Liver (tissue), 10 donors: ENCODE measurements at places on chromosomes 3 and 15. TPM values are rescaled to one million over a fixed set of nuclear protein-coding genes. Genes with fewer than 3 reads are reported as not detected.
A peak's percentile ranks its signal among the peaks of the same experiment; 100 is the strongest.

The IQCH gene
- polyA plus RNA-seq: 0.23 TPM

The NANOGP8 gene
- not detected for polyA plus RNA-seq

DNA sequence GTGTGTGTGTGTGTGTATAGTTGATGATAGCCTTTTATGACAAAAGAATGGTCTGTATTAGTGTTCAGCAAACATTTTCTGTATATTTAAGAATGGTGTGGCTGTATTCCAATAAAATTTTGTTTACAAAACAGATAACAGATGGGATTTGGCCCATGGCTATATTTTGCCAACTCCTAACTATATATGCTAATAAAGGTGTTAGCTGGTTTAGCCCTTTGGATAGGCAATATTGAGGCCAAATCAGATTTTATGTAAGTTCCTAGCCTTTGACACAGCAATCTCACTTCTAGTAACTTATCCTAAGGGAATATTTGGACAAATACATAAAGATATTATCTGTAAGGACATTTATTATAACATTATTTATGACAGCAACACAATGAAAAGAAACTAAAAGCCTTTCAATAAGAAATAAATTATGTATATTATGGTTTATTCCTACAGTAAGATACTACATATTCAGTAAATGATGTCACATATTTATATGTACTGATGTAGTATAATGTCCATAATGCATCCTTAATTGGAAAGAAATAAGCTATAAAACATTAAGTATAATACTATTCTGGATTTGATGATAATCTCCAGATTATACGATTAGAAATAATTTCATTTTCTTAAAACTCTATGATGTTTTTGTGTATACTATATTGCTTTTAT lies 264.0 kb downstream of the RBMS3 start:
- H3K4me3 ChIP-seq: no peak overlapping the region
- no peak overlapping the region for H3K27ac ChIP-seq
- no peaks in the 10 kb centered on the region for H3K4me1 ChIP-seq
- H3K27me3 ChIP-seq: no peaks in the 10 kb centered on the region

- H3K4me3 ChIP-seq: no peak overlapping the region
- no peak overlapping the region for H3K27ac ChIP-seq
- H3K36me3 ChIP-seq: no peaks in the 10 kb centered on the region
- no peak for DNase-seq
Observed at GRCh38 chr3:116048991-116049390, 396.3 kb downstream of the LSAMP start.

DNA sequence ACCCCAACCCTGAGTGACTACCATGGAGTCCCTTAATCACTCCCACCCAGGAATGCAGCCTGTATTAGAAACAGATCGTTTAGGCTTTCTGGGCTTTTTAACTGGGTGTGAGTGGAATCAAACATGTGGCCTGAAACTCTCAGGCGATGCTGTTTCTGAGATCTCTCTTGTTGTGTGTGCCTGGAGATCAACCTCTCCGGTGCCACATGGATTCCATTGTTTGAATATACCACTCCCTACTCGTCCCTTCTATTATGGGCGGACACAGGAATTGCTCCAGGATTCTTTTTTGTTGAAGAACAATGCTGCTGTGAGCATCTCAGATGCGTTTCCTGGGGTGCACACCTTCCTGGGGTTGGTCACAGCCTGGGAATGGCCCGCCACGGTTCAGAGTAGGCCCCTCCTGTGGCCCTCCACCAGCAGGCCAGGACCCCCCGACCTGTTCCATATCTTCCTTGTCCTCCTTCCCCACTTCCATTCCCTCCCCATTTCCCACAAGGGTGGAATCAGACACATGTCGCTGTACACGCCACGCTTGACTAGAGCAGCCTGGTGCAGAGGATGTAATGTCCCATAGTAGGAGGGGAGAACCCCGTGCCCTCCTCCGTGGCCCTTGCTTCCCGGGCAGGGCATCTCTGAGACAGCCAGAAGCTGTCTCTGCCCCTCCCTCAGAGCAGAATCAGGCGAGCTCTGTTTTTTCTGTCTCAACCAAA lies 36.4 kb upstream of the PRR23E start:
- no peaks in the 10 kb centered on the region for H3K36me3 ChIP-seq
- H3K27ac ChIP-seq: no peak overlapping the region
- no peaks in the 10 kb centered on the region for H3K4me1 ChIP-seq
- no peak overlapping the region for H3K4me3 ChIP-seq
- no peak for DNase-seq

The ADAMTS9 gene
- 1.3 TPM for polyA plus RNA-seq

DNA sequence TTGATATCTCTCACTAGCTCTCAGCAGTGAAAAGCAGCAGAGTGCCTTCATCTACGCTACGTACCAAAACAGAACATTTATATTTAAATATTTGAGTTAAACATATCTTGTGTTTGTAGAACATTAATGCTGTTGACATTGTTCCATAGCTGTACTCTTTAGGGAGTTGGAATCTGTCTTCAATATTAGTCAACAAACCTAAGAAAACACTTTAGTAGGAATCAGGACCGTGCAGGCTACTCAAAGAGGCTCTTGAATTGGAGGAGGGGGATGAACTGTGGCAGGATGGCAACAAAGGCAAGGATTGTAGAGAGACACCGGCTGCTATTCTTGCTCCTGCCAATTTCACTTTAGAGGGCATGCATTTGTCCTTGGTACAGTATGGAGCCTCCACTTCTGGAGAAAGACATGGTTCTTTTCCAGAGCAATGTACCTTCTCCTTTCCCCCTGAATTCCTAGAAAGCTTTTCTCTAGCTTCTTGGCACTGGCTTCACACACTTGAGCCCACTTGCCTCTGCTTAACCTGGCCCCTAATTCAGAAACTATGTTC lies 265.9 kb downstream of the CD47 start:
- no peak overlapping the region for H3K27ac ChIP-seq
- DNase-seq: no peak
- H3K4me1 ChIP-seq: no peaks in the 10 kb centered on the region
- H3K4me3 ChIP-seq: no peak overlapping the region
- no peaks in the 10 kb centered on the region for H3K27me3 ChIP-seq

DNA sequence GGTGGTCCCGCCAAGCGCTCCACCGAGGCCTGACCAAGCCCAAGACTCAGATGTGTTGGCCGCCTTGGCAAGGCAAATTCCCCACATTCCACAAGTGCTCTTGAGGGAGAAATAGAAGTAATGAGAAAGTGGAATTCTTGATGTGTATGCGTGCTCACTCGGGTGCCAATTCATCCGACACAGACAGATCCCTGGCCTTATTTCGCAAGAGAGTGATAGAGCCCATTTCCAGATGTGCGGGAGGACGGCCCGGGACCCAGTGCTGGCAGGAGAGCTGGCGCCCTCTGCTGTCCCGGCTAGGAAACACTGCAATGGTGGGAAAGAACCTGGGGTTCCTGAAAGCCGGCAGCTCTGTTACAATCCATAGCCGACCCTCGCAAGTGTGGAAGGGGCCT lies 76.0 kb downstream of the HMG20A start:
- no peak overlapping the region for H3K4me3 ChIP-seq
- H3K4me1 ChIP-seq: peaks cover 9% of the 10 kb centered on the region
- H3K27ac ChIP-seq: peak overlapping the region; percentile 50

DNA sequence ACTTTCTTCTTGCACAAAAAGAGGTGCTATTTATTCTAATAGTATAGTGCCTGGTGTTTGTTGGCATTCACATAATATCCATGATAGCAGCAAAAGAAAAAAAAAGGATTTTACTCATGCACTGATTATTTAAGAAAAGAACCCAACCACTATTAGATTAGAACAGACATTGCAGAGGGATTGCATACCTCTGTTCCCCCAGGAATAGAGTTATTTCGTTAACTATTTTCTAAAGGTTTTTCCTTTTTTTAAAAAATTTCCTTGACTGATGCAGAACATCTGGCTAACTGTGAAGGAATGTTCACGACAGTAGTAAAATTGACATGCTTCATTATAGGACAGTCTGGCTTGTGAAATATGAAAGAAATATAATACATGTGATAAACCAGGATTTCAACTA lies 136.6 kb upstream of the PTX3 start:
- no peaks in the 10 kb centered on the region for H3K36me3 ChIP-seq
- H3K4me3 ChIP-seq: no peak overlapping the region
- DNase-seq: no peak

DNA sequence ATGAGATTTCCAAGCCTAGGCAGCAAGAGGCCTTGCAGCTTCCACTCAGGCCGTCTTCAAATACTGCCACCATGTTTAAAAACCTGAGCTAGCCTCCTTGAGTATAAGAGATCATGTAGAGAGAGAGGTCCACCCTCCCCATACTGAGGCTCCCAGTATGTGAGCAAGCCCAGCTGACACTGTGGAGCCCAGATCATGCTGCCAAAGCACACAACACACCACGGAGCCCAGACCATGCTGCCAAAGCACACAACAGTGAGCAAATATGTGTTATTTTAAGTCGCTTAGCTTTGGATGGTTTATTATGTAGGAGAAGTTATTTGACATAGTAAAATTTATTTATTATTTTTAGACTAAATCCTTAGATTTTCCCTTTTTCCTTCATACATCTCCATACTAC lies 333.7 kb downstream of the CTNNB1 start:
- no peaks in the 10 kb centered on the region for H3K27me3 ChIP-seq
- no peak for DNase-seq
- H3K27ac ChIP-seq: no peak overlapping the region
- no peak overlapping the region for H3K4me3 ChIP-seq

DNA sequence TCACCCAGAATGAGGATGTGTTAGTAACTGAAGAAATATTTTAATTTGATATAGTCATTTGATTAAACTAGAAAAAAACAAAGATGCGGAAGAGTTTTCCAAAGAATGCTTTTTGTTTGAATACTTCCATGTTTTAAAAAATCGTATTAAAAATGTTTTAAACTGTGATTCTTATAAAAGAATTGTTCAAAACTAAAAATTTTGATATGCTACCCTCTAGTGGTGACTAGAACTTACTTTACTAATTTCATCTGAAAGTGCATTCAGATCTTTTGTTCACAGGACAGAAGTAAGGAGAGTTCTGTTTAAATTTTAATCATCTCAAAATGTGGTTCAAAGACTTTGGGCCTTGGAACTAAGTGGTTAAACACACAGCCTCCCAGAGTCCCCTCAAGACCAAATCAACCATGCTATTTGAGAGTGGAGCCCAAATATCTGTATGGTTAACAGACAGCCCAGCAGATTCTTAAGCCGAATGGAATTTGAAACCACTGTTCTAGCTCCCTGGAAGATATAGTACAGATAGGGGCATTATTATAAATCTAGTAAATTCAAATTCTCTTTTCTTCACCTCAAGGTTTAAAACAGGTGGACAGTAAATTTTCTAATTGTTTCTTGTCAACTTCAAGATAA lies 45.2 kb upstream of the SYNPR start:
- no peak overlapping the region for H3K4me3 ChIP-seq
- no peaks in the 10 kb centered on the region for H3K36me3 ChIP-seq
- no peaks in the 10 kb centered on the region for H3K4me1 ChIP-seq

- H3K4me1 ChIP-seq: no peaks in the 10 kb centered on the region
- DNase-seq: no peak
- no peaks in the 10 kb centered on the region for H3K36me3 ChIP-seq
- no peak overlapping the region for H3K4me3 ChIP-seq
- no peak overlapping the region for H3K27ac ChIP-seq
Observed at GRCh38 chr15:48898446-48898845, 20.5 kb downstream of the EID1 start.

The LDHAL6B gene
- polyA plus RNA-seq: not detected

GRCh38 chr3:190048932-190049441 lies 71.7 kb downstream of the P3H2 start:
- DNase-seq: no peak
- no peaks in the 10 kb centered on the region for H3K4me1 ChIP-seq
- no peak overlapping the region for H3K4me3 ChIP-seq
- peak overlapping the region; percentile 13 for H3K27ac ChIP-seq
- no peaks in the 10 kb centered on the region for H3K27me3 ChIP-seq

The CDCP1 gene
- 0.22 TPM for polyA plus RNA-seq

The DNAJC13 gene
- polyA plus RNA-seq: 8.2 TPM

DNA sequence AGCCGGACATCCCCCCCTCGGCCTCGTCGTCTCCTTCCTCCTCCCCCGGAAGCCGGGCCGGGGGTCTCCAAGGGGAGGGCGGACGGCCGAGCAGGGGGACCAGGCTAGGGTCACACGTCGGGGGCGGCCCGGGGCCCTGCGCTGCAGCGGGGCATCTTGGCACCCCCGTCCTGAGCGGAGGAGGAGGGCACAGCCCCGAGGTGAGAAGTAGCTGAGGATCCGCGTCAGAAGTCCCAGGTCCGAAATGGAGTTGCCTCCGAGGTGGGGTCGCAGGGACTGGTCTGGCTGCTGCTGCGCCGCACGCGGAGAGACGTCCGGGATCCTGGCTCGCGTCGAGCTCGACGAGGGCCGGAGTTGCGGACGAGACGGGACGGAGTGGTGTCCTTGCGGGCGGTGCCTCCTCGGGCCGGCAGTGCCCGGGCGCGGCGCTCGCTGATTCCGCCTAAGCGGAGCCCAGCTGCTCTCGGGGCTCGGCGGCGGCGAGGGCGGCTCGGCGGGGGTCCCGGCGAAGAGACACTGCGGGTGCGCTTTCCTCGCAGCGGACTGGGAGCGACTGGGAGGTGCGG lies at the start of gene ADCY5:
TSS of gene ADCY5 (minus strand) at position 555 of the 566 bp plus-strand sequence. CDS start at position 10, 545 bp downstream.
- no peaks in the 10 kb centered on the region for H3K36me3 ChIP-seq
- H3K4me3 ChIP-seq: no peak within 1 kb of the TSS
- peak within 1 kb of the TSS; percentile 14 for H3K27ac ChIP-seq
- DNase-seq: peak; percentile 36
- peaks cover 5% of the 10 kb centered on the region for H3K4me1 ChIP-seq

The ZBTB47 gene
- 5.5 TPM for polyA plus RNA-seq

GRCh38 chr3:52397676-52398399 lies 47.1 kb downstream of the SEMA3G start:
- H3K27ac ChIP-seq: no peak overlapping the region
- H3K4me1 ChIP-seq: no peaks in the 10 kb centered on the region
- no peak for DNase-seq
- no peak overlapping the region for H3K4me3 ChIP-seq
- no peaks in the 10 kb centered on the region for H3K27me3 ChIP-seq

The MCF2L2 gene
- polyA plus RNA-seq: not detected
